ENCODE measurements at places on chromosomes 1 and 21.

GRCh38 chr21:17925000-17925610 lies 105.9 kb upstream of the C21orf91 start:
- DNase-seq, result no peak

- no peak for DNase-seq
Measured at GRCh38 chr1:72623299-72623708, 341.0 kb upstream of the NEGR1 start.

DNA sequence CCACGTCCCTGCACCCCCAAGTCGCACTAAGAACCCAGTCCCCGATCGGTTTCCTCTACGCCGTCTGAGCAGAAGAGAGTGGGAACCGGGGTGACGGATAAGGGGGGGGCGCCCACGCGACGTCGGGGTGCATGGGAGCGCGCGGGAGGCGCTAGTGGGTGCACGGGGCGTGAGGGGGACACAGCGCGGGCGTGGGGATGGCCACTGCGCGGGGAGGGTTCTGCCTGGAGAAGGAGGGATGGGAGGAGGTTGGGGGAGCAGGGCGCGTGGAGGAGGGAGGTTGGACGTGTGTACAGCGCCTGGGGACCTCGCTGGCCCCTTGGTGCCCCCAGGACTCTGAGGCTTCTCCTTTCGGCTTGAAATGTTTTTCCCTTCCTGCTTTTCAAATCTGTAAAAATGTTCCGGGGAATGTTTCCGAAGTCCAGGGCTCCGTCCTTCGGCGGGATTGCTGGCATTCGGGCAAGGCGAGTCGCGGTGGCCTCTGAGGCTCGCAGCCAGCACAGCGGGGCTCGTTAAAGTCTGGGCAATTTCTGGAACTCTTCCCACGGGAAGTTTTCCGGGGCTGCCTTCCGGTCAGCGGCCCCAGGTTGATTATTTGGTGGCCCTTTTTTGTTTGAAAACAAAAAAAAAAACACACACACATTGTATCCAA lies 13.1 kb downstream of the RNF220 start:
- no peak for DNase-seq

DNA sequence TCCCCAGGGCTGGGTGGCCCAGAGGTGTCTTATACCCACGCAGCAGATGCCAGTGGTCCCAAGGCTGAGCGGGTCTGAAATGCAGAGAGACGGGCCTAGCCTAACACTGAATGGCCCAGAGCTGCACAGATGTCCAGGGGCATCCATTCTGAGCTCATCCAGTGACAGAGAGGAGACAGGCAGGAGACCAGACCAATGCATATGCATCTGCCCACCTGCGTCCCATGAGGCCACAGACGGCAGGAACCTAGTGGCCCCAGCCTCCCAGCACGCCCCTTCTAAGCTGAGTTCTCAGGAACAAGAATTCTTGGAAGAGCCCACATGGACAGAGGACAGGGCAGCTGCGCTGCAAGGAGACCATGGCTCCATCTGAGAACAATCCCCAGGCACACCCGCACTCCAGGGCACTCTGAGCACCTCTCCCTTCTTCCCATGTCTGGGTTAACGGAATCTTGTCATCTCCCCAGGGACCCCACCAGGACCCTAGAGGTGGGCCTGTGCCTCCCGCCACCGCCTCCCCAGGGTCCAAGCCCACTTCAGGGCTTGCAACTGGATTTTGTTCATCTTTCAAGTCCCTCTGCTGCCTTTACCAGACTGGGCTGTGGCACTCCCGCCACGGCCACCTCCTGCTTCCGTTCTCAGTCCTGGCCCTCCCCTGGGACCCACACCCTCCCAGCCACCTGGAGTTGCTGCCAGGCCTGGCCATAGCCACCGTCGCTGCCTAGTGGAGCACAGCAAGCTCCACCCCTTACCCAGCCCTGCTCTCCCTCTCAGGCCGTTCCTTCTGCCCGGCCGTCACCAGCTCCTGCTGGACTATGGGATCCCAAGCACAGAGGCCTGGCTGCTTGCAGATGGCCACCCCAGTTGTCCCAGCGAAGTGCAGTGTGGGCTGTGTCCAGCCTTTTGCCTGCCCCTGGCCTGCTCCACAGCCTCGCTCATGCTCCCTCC lies 3.3 kb downstream of the WNT3A start:
- DNase-seq, result no peak

DNA sequence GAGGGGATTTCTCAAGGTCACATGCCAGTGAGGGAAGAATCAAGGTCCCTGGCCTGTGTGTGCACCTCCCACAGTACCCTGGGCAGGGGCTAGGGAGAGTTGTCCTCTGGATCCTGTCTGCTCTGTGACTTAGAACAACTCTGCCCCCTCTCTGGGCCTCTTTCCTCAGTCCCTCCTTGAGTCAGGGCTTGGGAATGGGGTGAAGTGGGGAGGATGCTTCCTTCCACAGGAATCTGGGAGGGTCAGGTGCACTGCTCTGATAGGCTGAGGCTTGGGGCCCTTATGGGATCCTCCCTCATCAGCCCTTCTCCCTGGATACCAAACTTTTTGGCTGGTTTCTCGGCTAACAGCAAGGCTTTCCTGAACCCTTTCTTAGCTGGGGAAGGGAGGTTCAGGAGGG lies 2.5 kb downstream of the TRNP1 start:
- DNase-seq, result no peak

GRCh38 chr1:226568975-226569741 lies 20.6 kb downstream of the STUM start:
- no peak for DNase-seq

DNA sequence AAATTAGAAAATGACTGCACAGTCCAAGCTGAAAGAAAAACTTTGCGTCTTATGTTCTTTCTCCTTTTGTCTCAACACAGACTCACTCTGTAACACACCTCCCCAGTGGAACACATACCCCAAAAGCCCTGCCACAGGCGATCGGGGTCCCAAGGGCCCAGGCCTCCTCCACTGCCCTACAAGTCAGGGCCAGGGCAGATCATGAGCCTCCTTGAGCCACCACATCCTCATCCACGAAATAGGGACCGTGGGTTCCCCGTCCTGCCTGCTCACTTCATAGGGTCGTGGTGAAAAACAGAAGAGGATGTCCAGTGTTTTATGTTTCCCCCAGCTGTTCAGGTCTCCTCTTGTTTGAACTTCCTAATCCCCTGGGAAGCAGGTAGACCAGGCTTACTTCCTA lies 116.7 kb downstream of the KCNN3 start:
- no peak for DNase-seq

DNA sequence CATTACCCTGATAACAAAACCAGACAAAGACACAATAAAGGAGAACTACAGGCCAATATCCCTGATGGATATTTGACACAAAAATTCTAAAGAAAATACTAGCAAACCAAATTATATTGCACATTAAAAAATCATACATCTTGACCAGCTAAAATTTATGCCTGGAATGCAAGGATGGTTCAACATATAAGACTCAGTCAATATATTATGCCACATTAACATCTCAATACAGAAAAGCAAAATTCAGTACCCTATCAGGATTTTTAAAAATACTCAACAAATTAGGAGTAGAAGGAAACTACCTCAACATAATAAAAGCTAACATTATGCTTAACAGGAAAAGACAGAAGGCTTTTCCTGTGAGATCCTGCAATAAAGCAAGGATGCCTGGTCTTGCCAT lies 177.1 kb downstream of the MAGI3 start:
- DNase-seq, result no peak

DNA sequence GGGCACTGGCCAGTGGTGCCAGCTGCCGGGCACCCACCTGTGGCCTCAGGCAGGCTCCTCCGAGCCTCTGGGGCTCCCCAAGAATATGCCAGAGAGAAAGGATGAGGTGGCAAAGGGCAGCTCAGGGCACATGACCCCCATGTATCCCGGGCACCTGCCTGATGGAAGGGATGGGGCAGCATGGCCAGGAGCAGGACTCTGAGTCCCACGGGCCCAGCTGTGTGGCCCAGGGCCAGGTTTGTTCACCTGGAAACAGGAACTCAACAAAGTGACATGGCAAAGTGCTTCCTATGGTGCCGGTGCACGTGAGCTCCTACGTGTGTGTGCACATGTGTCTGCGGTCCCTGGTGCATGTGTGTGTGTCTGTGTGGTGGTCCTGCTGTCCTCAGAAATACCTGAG lies 9.5 kb upstream of the GPR153 start:
- DNase-seq, result no peak

- no peak for DNase-seq
Measured at GRCh38 chr1:25797939-25798338, 2.1 kb upstream of the SELENON start.

DNA sequence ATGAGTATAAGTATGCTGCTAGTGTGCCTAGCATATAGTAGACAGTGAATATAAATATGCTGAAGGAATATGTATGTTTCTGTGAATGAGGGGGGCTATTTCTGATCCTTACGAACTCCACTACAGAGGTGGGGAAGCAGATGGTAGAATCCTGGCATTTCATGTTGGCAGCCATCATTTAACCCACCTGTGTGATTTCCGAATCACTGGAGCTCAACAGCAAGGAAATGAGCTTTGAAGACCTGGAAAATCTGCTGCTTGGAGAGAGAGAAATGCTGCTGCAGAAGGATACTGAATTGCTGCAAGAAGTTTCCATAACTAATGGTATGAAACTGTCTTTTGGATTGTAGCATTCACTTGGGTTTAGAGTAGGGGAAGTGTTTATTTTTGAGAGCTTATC lies 83.5 kb downstream of the RABGAP1L start:
- no peak for DNase-seq

- no peak for DNase-seq
Measured at GRCh38 chr1:27536010-27536757, 46.2 kb upstream of the WASF2 start.

All from cortex of kidney (tissue), 1 donor.